ENCODE measurements at places on chromosomes 16 and 17. TPM values are rescaled to one million over a fixed set of nuclear protein-coding genes. Genes with fewer than 3 reads are reported as not detected.

Gene CTF1
- total RNA-seq, result 1.6 TPM

Gene GDPD3
- 6.7 TPM for total RNA-seq

Gene PIK3R6
- not detected for total RNA-seq

Gene ABCA8
- total RNA-seq, result 13.3 TPM

Gene STH
- total RNA-seq, result not detected

Gene PIPOX
- total RNA-seq, result 3.3 TPM

Gene SYT17
- total RNA-seq, result 3.1 TPM

Gene PRSS21
- total RNA-seq, result not detected

Gene NDUFAF8
- 68.2 TPM for total RNA-seq

Gene LRRC36
- not detected for total RNA-seq

Gene OTOP2
- not detected for total RNA-seq

GRCh38 chr17:78805301-78805700 is 23.2 kb upstream of the CYTH1 start:
- DNase-seq, result no peak

DNA sequence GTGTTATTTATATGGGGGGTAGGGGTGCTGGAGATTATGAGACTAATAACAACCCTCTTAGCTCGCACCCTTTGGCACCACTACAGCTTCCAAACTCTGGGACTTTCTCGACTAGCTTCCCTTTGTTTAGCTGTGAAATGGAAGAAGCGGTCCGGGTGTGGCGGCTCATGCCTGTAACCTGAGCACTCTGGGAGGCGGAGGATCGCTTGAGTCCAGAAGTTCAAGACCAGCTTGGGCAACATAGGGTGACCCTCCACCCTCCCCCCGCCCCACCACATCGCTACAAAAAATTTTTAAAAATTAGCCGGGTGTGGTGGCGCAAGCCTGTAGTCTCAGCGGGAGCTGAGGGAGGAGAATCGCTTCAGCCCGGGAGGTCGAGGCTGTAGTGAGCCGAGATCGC is 814 bp upstream of the CDH3 start:
- DNase-seq, result no peak

DNA sequence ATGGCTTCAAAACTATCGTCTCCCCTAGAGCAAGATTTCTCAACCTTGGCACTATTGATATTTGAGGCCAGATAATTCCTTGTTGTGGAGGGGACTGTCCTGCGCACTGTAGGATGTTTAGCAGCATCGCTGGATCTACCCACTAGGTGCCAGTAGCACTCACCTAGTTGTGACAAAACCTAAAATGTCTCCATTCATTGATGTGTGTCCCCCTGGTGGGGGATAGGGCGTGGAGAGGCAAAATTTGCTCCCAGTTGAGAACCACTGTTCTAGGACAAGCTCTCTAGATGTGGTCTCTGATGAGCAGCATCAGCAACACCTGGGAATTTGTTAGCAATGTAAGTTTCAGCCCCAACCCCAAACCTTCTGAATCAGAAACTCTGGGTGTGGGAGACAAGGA is 259.0 kb downstream of the XYLT1 start:
- DNase-seq, result no peak

DNA sequence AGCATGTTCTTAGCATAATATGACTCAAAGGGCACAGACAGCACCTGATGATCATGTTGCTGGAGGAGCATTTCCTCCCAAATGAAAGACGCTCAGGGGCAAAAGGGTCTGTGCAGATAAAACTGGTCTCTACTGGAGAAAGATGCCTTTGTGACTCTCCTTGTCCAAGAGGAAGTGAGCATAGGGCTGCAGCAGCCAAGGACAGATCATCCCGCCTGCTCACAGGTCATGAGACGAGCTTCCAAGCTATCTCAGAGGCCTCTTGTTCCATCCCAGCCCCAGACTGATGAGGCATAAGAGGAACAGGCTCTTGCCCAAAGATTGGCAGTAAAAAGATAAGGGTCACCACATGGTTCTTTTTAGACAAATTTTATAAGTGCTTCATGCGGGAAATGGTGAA is 141.8 kb downstream of the KATNIP start:
- no peak for DNase-seq

DNA sequence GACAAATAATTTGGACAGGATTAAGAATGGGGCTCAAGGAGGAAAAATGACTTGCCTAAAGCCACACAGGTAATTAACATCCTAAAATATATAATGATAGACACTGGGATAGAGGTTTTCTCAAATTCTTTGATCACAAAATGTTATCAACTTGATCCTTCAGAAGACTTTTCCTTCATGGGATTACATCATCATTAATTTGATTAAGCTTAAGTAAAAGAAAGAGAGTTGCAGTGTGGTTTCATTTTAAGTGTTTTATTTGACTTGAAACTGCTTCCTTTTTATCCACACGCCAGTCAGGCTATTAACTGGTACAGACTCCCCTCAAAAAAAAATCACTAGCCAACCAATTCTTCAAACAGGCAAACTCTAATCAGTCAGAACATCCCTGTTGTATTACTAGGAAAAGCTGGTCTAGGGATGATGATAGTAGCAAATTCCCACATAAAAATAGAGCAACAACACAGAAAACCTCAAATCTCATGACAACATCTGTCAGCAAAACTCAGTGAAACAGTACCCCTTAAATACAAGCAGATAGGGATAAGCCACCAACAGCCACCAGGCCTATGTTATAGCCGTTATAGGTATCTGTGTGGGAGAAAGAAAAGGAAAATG is 32.5 kb downstream of the AKAP10 start:
- no peak for DNase-seq

DNA sequence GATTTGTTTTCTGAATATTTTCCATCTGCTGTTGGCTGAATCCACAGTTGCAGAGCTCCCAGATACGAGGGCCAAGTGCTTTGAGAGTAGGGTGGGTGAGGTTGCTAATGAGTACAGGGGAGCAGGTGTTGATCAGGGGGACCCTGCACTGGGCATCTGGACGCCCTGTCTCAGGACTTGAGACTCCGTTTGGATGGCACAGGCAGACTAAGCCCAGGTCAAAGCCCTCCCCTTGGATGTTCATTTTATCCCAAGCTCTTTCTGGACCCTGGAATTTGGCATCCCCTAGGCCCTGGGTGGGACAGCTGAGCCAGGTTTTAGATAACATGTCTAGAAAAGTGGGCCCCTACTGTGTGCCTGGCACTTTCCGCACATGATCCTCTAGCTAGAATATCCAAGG is 12.1 kb downstream of the USP6 start:
- no peak for DNase-seq

DNA sequence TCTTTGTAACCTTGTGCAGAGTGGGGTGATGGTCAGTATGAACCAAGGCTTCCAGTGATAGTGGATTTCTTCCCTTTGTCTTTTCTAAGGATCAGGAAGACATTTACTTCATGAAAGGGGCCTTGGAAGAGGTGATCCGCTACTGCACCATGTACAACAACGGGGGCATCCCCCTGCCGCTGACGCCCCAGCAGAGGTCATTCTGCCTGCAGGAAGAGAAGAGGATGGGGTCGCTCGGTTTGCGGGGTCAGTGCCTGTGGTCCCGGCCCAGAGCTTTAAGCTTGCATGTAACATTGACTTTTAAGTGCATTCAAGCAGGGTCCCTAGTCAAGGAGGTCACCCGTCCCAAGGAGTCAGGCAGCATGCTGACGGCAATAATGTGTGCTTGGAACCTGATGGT is 56.0 kb downstream of the MEAK7 start:
- no peak for DNase-seq

DNA sequence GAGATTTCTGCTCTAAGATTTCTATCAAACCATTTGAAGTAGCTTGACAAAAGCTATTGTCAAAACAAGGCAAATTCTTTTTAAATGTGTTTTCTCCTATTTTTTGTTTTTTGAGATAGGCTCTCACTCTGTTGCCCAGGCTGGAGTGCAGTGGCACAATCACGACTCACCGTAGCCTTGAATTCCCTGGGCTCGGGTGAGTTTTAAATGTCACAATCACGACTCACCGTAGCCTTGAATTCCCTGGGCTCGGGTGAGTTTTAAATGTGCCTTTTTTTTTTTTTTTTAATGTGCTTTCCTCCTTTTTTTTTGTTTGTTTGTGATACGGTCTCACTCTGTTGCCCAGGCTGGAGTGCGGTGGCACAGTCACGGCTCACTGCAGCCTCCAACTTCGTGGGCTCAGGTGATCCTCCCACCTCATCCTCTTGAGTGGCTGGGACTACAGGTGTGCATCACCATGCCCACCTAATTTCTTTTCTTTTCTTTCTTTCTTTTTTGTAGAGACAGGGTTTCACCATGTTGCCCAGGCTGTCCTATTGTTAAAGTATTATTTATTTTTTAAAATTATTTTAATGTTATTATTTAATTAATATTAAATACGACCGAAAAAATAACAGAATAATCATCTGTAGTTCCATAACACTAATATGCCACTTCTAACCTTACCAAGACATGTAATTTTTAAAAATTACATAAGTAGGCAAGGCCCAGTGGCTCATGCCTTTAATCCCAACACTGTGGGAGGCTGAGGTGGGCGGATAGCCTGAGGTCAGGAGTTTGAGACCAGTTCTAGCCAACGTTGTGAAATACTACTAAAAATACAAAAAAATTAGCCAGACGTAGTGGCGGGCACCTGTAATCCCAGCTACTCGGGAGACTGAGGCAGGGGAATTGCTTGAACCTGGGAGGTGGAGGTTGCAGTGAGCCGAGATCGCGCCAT is 69.7 kb upstream of the FA2H start:
- DNase-seq, result no peak

GRCh38 chr17:237406-237955 is 56.0 kb upstream of the DOC2B start:
- DNase-seq, result no peak

GRCh38 chr17:50170662-50171370 is 5.0 kb downstream of the SGCA start:
- DNase-seq, result no peak

- no peak for DNase-seq
Measured at GRCh38 chr16:54652201-54652770, 278.4 kb upstream of the IRX5 start.

- no peak for DNase-seq
Measured at GRCh38 chr17:44872131-44872768, 24.6 kb downstream of the HIGD1B start.

GRCh38 chr17:3804503-3804931 is 3.5 kb upstream of the ITGAE start:
- DNase-seq, result no peak

DNA sequence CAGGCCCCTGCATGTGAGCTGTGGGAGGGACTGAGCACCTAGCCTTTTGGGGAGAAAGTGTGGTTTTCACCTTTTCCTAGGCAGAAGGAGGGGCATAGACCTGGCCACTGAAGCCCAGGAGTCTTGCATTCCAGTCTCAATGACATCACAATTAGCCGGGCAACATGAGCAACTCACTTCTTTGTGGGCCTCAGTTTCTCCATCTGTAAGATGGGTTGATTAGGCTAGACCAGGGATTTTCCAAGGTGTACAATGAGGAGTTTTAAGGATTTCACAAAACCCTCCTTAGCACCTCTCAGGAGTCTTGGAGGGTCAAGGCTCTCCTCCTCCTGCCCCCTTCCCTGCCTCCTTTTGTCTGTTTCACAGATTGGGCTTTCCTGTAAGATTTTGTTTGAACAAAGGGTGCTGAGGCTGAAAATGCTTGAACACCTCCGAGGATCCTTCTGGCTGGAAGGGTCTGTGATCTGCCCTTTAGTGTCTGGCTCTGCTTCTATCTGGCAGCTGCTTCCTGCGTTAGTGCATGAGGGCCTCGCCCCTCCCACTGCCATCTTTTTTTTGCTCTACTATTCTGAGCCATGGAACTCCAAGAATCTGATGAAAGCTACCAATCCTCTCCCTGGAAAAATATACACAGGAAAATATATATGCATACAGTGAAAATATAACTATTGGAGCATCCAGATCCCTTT is 52.4 kb upstream of the ETV4 start:
- DNase-seq, result no peak

- no peak for DNase-seq
Measured at GRCh38 chr16:77374384-77374783, 60.5 kb downstream of the ADAMTS18 start.

- DNase-seq, result no peak
Measured at GRCh38 chr16:54602666-54603065, 316.1 kb upstream of the IRX3 start.

DNA sequence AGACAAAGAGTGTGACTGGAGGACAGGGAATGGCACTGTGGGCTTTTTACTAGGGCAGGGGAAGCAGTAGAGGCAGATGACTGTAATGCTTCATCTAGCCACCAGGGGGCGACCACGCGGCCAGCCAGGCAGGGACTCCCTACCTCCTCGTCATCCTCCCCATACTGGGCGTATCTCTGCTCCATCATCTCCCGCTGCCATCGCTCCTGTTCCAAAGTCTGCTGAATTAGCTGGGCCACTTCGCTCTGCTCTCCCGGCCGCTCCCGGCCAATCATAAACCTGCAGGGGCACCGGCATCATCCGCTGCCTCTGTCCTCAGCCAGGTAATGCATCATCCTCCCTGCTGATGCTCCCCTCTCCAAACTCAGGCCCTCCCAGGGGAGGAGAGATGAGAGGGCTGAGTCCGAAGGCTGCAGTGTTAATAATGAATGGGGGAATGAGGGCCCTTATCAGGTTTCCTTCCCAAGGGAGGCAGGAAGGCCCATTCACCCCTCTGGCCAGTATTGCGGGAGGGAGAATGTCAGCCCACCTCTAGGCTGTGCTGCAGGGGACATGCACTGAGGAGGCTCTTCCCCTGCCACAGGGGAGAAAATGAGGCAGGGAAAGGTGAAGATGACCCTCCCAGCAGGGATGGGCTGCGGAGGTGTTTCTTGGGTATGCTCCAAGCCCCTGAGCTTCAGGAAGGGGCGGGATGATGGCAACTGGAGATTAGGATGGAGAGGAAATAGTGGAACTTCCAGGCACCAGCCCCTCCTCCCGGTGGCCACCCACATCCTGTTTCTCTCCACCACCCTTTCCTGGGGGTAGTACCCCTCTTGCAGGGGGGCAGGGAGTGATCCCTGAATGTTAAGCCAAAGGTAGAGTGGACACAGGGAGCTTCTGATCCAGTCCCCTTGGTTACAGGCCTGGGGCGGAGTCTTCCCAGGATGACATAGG is 10.3 kb upstream of the SAMD14 start:
- peak; percentile 78 for DNase-seq

DNA sequence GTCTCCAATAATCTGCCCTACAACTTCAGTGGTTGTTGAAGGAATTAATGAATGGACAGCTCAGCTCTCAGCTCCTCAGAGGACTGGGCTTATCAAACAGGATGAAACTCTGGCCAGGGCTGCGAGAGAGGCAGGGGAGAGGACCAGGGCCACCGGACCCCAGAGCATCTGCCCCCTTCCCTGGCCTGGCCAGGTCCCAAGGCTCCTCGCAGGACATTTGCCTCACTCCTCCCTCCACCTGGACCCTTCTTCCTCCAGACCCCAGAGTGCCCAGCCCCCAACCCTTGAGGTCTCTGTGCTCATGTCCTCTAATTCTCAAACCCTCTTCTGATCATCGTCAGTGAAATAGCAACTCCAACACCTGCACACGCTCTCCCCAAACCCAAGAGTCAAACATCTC is 3.7 kb downstream of the CD300C start:
- no peak for DNase-seq
